ENCODE measurements at places on chromosomes 3 and 15. TPM values are rescaled to one million over a fixed set of nuclear protein-coding genes. Genes with fewer than 3 reads are reported as not detected.

- DNase-seq, result no peak
Observed at GRCh38 chr3:129429602-129430001, 1.2 kb upstream of the EFCAB12 start.

GRCh38 chr3:60730371-60730770, 520.9 kb downstream of the FHIT start:
- no peak for DNase-seq

DNA sequence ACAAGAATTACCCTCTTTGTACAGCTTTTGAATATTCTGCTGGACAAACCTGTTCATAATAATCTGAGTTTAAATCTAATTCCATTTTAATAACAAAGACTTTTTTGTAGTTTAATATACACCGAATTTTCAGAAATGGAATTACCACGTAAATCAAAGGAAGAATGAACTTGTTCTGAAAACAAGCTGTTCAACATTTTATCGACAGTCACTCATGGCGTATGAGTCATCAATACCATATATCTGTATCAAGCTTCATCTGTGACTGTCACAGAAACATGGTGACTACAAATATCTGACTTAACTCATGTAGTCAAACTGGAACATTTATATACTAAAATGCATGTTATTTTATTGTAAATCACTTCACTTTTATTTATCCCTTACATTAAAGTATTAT, 90.0 kb downstream of the EFL1 start:
- DNase-seq, result no peak

GRCh38 chr3:194748225-194748624, 62.5 kb downstream of the FAM43A start:
- no peak for DNase-seq

DNA sequence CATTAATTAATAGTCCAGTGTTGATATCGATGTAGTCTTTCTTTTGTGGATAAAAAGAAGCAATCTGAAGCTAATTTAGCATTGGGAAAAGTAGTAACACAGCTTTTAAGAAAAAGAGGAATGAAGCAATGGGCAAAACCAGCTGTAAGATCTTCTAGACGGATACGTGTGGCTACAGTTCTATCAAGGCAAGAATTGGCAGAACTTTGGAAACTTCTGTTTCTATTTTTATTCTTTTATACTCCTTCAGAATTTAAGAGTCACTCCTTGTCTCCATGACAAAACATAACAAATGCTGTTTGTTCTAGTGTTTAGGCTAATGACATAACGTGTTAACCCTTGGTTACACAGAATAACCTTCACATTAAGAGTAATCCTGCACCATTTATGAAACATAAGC, 289.2 kb downstream of the ROBO2 start:
- no peak for DNase-seq

DNA sequence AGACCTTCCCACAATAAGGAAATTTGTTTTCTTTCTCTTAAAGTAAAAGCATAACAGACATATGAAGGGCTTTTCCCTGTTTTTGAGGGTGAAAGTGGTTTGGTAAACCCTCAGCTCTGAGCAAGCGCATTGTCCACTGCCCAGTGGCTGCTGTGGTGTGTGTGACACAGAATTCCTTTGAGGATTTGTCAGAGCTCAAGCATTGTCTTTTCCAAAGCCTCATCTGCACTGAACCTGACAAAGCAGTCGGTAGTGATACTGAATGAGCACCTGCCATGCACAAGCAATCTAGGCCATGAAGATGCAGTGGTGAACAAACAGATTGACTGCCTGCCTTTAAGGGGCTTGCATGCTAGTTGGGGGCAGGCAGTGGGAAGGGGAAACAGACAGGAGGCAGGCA, 128.3 kb downstream of the PLCL2 start:
- DNase-seq, result no peak

The CIAO2A gene
- total RNA-seq, result 94.5 TPM

The CYP1A1 gene
- total RNA-seq, result 0.13 TPM
